Renal pelvis (tissue), 12 donors: ENCODE measurements at places on chromosomes 5 and 9. TPM values are rescaled to one million over a fixed set of nuclear protein-coding genes. Genes with fewer than 3 reads are reported as not detected.

DNA sequence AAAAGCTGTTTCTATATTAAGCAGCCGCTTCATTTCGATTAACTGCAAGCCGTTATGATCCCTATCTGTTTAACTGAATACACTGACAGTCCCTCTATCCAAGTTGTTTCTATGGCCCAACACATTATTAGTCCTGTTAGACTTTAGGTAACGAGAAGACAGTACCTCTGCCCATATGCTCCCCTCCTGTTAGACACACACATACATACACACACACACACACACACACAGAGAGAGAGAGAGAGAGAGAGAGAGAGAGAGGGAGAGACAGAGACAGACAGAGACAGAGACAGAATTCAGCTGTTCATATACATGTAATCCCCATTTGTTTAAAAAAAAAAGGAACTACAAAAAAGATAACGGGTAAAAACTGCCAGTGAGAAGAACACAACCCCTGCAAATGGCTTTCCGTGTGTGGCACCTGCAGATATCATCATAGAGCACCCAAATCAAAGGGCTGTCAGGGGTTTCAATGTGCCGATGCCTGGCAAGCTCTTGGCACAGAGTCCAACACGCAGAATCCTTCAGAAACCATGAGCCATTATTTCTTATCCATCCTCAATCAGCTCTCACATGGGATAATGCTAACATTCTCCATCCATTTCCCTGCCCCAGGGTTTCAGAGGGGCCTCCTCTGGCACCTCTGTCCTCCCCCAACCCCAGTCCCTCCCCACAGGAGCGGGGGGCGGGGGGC, 144.0 kb downstream of the MYO10 start:
- DNase-seq = no peak

DNA sequence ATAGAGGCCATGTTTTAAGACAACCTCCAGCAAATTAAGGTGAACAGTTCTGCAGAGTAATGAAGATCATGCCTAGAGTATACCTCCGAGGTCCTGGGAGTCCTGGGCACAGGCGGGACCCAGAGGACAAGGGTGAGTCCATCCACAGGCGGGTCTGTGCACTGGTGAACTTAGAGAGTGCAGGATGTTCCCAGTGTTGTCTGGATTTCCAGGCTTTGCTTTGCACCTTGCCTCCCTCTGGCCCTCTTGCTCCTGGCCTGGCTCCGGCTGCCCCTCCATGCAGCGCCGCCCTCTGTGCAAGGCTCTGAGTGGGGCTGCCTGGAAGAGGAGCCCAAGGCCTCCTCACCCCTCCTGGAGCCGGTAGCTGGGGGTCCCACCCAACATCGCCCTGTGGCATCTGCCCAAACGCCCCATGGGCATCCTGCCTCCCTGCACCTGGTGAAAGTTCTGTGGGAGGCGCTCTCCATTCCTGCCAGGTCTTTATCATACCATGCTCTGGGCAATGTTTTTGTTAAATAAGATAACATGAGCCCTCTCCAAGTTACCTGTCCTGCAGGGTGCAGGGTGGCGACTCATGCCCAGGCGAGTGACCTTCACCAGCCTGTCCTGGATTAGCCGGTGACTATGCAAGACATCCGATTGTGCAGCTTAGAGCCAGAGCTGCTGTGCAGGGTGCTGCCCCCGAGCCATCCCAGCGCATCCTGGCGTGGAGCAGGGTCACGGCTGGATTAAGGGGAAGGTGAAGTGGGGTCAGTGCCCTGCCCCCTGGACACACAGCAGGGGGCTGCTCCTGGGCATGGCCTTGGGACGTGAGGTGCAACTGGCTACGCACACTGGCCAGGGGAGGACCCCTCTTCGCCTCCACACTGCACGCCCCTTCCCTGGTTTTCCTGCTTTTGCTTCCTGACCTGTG, 41.3 kb upstream of the LPCAT1 start:
- no peak for DNase-seq

- DNase-seq = no peak
These were observed 98.7 kb downstream of the CCDC192 start for GRCh38 chr5:127801751-127802476.

- no peak for DNase-seq
These were observed 287.6 kb downstream of the KDM4C start for GRCh38 chr9:7045361-7045760.

DNA sequence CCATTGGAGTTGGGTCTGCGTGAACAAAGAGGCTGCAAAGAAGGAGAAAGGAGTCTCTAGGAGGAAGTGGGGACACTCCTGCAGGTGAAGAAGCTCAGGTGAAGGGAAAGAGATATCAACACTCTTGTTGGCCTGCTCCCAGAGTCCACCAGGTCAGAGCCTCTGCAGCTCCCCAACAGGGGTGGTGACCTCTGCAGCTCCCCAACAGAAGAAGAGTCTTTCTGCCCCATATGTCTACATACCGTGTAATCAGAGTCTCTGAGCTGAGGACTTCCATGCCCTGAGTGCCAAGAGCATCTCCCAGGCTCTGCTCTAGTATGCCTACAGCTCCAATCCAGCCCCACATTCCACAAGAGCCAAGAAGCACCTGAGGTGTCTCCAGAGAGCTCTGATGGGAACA, 67.4 kb upstream of the TRPC7 start:
- DNase-seq = no peak

GRCh38 chr9:115757461-115757860, 396.1 kb upstream of the PAPPA start:
- DNase-seq = no peak

- no peak for DNase-seq
These were observed 15.7 kb upstream of the TBC1D9B start for GRCh38 chr5:179923436-179923835.

GRCh38 chr5:178308541-178309092, 76.0 kb upstream of the PHYKPL start:
- DNase-seq = no peak

DNA sequence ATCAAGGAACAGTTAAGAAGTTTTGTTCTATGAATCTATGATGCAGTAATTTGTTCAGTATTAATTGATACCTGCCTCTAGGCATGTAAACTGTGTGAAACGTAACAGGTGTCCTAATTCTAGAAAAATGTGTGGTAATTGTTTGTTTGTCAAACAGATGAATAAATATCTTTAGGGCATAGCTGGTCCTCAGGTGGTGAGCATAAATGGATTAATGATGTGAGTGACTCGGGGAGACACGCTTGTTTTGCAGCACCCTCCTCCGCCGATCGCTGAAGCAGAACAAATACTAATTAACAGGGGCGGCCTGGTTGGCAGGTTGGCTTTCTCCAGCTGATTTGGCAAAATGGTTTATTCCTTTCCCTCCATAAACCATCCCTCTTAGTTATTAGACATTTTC, 88.8 kb downstream of the TLE4 start:
- no peak for DNase-seq

GRCh38 chr9:70222354-70222753, 36.4 kb upstream of the SMC5 start:
- no peak for DNase-seq

Gene UBE2QL1
- 0.82 TPM for polyA plus RNA-seq
